Stimulated activated CD4-positive, alpha-beta T cell treated with anti-CD3 and anti-CD28 coated beads, Interleukin-4, amount 100 ng/mL, for 48 hours (primary cell): ENCODE measurements at places on chromosomes 3 and 15.
A peak's percentile ranks its signal among the peaks of the same experiment; 100 is the strongest.

DNA sequence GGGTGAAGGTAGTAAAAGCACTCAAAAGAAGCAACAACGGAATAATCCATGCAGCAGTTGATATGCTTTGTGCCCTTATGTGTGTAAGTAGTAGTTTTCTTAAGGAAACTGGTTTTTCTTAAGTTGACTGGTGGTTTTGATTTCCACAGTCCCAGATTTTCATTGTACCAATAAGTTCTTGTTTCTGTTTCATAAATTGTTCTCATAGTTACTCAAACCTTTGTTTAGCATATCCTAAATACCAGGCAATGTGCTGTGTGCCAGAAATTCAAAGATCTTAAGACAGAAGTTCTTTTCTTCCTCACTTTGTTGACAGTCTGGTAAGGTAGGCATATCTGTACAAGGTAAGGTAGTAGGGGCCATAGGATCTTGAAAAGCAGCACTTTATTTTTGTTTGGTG, 40.0 kb downstream of the DNAJC13 start:
- DNase-seq: no peak

- no peak for DNase-seq
Measured at GRCh38 chr3:120425572-120426250, 25.1 kb downstream of the FSTL1 start.

- DNase-seq: no peak
Measured at GRCh38 chr3:48535578-48535977, 21.0 kb downstream of the PFKFB4 start.

DNA sequence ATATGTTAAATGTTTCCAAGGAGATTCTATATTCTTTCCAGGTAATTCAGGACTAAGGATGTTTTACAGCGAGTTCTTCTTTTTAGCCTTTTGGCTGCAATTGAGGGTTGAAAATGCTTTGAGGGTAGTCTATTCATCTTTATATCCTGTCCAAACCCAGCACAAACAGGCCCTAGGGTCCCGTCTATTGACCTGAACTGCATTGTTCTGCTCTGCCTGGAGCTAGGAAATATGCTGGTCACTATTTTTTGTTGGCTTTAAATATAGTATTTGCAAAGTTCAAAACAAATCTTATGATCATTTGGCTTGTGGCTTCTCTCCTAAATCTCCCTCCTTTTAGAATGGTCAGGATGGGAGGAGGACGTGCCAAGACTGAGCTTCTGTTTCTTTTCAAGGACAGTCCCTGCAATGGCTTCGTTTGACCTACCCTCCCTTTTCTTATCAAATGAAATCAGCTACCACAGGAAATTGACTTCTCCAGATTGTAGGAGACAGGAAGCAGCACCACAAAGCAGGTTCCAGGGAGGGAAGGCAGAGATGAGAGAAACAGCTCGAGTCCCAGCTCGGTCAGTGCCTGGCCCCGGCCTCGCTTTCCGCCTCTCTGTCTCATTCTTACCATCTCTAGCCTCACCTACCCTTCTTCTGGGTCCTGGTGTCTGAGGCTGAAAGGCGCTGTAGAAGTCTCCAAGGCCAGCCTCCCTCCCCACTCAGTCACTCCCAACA, 27.6 kb upstream of the NRROS start:
- no peak for DNase-seq

- no peak for DNase-seq
Measured at GRCh38 chr3:128278761-128279600, 125.7 kb downstream of the EEFSEC start.

DNA sequence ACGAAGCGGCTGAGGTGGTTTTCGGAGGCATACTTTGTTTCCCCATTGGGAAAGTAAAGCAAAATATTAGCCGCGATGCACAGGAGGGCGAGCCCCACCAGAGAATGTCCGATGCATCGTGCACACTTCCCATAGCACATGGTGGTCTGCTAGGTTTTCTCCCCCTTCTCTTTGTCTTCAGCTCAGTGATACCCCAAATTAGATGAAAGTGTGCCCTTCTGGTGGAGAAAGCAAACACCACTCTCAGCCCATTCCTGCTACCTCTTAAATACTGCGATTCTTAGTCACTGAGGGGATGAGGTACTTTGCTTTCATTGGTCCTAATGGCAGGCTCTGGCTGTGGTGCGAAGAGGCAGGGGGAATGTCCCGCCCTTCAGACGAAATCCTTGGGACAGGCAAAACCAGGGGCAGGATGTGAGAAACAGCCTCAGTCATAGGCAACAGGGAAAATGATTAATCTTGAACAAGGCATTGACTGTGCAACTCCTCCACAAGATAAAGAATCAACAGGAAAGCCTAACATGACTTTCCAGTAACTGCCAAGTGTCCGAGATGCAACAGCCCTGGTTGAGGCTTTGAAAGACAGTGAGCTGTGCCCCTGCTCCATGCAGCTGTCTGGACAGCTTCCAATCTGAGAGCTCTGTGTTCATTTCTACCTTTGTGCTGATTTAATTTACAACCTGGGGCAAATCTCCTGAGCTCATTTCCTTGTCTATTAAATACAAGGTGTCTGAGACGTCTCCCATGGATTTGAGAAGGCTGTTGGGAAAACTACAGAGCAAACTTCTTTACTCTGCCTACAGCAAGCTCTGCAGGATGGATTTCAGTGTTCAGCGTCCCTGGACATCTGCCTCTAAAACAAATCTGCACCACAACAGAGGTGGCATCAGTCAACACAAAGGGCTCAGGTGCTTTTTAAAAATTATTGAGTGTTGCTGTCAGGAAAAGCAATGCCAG, at the start of gene TM4SF1:
Gene TM4SF1, minus strand, starts transcription at position 242 of the 957 bp plus-strand sequence. Its CDS starts 102 bp downstream, at position 140.
- DNase-seq: no peak

GRCh38 chr3:109563149-109563548, 225.8 kb upstream of the DPPA4 start:
- DNase-seq: peak; percentile 11

GRCh38 chr3:122890720-122891220, 95.9 kb downstream of the SLC49A4 start:
- no peak for DNase-seq

DNA sequence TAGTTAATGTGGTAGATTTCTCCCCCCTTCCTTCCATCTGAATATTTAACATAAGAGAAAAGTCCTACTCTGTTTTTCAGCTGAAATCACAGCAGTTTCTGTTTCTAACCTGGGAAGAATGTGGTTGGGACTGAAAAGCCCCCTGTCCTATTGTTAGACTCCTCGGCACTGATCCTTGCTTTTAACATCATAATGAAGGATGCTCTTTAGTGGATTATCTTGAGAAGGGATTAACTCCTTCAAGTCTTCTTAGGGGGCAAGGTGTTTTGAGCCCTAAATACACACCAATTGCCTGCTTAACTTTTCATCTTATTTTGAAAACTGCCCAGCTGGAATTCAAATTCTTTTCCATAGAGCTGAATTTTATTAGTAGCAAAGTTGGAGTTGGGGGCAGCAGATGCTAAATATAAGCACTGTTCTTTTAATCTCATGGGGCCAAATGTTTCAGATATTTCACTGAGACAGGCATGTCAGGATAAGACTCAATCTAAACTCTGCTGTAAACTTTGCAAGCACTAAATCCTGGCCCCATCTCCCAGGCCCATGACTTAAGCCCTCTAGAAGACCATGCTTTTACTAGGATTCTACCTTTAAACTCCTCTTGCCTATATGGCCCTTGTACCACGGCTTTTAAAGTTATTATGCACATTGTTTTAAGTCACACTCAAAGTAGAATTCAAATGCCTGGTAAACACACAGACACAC, 243.2 kb upstream of the NR2F2 start:
- no peak for DNase-seq

DNA sequence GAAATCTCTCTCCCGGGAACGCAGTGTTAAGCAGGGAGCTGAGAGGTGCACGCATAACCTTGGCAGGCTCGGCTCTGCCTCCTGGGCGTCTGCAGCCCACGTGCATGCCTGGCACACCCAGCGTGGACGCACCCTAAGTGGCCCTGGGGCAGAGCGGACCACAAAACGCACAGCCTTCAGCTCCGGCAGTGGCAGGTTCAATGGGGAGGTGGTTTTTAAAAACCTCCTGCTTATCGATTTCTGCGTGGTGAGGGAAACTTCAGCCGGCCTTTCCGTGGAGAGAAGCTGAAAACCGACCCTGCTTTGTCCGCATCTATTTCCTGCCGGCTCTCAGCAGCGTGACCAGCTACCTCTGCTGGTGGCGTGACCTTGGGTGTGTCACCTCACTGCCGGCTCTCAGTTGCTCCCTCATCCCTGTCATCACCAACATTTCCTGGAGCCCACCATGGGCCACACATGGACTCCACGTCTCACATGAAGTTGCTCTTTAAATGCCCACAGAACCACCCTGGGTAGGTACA, 134.8 kb upstream of the MEF2A start:
- DNase-seq: no peak

- DNase-seq: no peak
Measured at GRCh38 chr3:159366476-159366875, 564.6 kb downstream of the MFSD1 start.

- DNase-seq: no peak
Measured at GRCh38 chr3:129348734-129349133, 70.1 kb downstream of the HMCES start.

DNA sequence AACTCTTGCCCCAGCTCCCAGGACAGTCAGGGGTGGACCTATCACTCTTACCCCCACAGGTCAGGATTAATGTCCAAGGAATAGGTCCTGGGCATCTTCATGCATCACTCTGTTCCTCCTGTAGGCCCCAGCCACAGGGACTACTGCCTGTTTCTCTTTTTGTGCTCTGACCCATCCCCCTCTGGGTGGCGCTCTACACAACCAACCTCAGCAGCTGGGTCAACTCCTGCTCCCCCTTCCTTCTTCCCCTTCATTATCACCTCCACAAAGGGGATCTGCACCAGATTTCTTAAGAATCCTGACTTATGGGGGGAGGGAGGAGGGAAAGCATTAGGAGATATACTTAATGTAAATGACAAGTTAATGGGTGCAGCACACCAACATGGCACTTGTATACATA, 12.2 kb upstream of the TRANK1 start:
- no peak for DNase-seq

- DNase-seq: no peak
Measured at GRCh38 chr15:85277847-85278370, 102.5 kb upstream of the AKAP13 start.

DNA sequence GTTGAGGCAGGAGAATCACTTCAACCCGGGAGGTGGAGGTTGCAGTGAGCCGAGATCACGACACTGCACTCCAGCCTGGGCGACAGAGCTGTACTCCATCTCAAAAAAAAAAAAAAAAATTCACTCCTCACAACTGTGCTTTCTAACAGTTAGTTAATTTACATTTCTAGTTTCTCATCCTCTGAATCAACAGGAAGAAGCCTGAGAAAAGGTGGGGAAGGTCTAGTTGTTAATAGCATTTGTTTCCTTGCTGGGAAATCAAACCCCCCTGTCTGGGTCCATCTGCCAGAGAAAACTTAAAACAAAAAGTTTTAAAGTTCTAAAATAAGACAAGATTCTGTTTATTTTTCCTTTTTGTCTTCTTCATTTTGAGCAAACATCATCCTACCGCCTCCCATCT, 62.3 kb downstream of the TMEM39A start:
- no peak for DNase-seq

DNA sequence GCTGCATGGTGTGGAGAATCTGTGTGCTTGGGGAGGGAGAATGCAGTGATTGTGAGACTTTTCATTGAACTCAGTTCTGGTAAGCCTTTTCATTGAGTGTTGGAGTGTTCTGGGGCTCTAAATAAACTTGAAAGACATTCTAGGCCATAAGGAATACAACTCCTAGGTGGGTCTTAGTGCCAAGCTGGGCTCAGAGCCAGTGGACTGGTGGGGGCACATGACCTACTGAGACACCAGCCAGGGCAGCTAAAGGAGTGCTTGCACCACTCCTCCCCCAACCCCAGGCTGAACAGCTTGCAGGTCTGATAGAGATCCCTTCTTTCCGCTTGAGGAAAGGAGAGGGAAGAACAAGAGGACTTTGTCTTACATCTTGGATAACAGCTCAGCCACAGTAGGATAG, 21.7 kb upstream of the KPNA4 start:
- no peak for DNase-seq

DNA sequence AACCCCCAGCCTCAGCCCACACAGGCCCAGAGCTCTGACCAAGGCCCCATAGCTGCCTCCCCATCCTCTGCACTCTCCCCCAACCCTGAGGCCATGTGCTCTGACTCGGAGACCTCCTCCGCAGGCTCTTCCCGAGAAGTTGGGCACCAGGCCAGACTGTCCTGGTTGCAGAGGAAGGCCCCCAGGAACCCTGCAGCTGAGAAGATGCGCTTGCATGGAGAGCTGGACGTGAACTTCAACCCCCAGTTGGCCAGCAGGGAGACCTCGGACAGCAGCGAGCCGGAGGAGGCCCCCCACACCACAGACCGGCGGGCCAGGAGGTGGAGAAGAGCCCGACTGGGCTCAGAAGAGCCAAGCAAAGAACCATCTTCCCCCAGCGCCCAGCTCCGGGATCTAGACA, 119.5 kb upstream of the EIF1B start:
- no peak for DNase-seq

DNA sequence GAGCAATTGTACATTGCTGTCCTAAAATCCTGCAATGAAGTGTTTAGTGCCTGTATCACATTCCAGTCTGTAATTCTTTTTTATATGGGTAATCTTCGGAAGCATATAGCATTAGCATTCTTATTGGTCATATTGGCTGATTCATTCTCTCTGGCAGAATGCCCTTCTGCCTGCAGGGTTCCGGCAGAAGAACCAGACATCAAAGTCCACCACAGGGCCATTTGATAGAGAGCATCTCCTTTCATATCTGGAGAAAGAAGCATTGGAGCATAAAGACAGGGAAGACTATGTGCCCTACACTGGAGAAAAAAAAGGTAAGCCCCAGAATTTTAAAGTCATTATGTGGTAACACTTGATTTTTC, 39.6 kb downstream of the TMOD3 start:
- DNase-seq: no peak

GRCh38 chr15:67549736-67550135, 7.2 kb downstream of the MAP2K5 start:
- no peak for DNase-seq
